ENCODE measurements at places on chromosomes 6 and 20.

DNA sequence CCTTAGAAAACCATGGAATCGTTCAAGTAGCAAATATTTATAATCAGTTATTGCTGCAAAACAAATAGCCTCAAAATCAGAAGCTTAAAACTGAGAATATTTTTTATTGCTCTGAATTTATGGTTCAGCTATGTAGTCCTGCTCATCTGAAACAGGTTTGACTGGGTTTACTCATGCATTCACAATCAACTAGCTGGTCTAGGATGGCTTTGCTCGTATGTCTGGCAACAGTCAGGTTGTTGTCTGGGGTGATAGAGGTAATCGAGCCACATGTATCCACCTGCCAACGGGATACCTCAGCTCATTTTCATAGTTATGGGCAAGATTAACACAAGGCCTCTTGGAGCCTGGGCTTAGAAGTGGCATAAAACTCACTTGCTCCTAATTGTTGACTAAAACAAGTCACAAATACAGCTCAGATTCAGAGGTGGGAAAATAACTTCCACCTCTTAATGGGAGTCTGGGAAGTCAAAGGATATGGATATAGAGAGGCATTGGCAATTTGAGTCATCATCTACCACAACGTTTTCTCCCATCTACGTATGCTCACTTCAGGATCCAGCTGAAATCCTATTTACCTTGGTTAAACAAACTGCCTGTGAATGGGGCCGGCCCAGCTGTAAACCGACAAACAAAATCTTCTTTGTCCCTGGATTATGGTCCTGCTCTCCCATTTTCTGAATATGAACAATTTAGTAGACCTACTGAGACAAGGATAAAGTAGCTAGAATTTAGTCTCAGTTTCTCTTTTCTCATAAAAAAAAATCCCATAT lies 54.5 kb upstream of the TENT5A start:
- no peak for DNase-seq

- no peak for DNase-seq
These were observed 669.4 kb downstream of the DHX35 start for GRCh38 chr20:39631557-39631956.

GRCh38 chr6:43922426-43923375 lies 152.7 kb downstream of the VEGFA start:
- DNase-seq: no peak

GRCh38 chr6:3724451-3725144 lies 26.9 kb downstream of the PXDC1 start:
- DNase-seq: no peak

DNA sequence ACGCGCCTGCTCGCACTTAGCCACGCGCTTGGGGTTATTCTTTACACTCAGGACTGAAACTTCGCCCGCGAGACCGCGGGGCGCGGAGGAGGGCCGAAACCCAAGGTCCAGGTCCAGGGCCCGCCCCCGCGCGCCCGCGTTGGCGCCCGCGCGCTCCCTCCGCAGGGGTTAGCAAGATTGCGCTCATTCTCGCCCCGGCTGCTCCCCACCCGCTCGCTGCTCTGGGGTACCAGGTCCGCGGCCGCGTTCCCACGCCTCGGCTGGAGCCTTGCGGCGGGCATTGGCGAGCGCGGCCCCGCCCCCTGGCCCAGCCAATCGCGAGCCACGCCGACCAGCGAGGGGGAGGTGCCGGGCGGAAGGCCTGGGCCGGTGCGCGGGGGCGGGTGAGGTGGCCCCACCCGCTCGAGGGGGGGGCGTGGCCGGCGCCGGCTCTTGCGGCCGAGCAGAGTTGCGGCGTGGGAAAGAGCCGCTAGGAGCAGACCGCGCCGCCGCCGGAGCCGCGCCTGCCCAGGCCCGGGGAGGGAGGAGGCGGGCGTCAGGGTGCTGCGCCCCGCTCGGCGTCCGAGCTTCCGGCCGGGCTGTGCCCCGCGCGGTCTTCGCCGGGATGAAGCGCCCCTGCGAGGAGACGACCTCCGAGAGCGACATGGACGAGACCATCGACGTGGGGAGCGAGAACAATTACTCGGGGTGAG lies at the start of gene HEY2:
Gene HEY2, plus strand, starts transcription at position 460 of the 692 bp plus-strand sequence. Its CDS starts 145 bp downstream, at position 605.
- DNase-seq: peak; percentile 71

- no peak for DNase-seq
These were observed 12.2 kb downstream of the BAK1 start for GRCh38 chr6:33567836-33568235.

- no peak for DNase-seq
These were observed 92.6 kb downstream of the BFSP1 start for GRCh38 chr20:17438436-17439039.

DNA sequence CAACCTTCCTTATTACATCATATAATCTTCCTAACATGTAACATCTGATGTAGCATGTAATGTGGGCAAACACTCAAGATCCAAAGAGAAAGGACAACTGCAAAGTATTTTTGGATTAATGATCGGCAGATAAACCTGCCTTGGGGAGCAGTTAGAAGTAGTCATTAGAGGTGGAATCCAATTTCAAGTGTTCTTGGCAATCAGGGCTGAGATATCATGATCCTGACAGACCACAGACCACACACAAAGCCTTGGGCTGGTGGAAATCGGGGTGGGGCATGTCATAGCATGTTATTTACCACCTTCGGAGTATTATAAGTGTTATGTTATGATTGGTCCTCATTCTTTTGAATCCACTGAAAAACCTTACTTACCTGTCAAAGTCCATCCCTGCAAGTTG lies 16.3 kb downstream of the NCOA5 start:
- no peak for DNase-seq

- no peak for DNase-seq
These were observed 18.0 kb downstream of the PRPH2 start for GRCh38 chr6:42704251-42704936.

DNA sequence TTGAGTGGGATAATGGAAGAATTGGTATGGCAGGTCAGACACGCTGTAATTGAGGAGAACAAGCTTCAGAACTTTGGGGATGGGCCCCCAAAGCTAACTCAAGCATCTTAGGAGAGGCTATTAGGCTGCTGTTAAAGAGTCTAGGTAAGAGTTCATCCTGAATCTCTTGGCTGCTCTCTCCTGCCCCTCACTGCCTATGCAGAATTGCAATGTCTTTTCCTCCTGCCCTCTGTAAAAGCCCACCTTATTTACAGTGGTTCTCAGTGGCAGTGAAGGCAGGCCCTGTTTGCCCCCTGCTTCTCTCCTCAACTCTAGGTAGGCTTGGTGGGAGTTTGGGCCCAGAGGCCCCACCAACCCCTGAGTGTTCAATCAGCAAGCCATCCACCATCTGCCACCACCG lies 55.0 kb downstream of the LYRM2 start:
- no peak for DNase-seq

DNA sequence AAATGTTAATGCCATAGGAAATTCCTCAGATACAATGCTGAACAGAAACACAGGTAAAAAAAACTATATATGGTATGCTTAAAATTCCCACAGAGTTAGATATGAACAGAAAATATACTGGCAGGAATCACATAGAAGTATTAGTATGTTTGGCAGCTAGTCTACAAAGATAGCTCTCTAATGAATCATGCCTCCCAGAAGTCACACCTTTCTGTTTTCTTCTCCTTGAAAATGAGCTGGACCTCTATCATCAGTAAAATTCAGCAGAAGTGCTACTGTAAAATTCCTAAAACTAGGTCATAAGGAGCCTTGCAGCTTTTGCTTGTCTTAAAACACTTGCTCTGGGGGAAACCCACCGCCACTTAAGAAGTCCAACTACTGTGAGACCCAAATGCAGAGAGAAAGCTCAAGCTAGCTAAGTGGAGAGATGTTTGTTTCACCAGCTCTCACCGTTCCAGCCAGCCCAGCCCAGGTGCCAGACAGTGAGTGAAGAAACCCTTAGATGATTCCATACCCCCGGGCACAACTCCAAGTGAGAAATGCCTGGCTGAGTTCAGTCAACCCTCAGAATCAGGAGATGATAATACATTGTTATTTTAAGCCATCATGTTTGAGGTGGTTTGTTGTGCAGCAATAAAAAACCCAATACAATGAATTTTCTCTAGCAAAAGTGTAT lies 43.0 kb downstream of the TSPYL4 start:
- no peak for DNase-seq

- no peak for DNase-seq
These were observed 26.0 kb downstream of the TBC1D7 start for GRCh38 chr6:13302291-13302690.

- DNase-seq: no peak
These were observed 69.4 kb downstream of the MBOAT1 start for GRCh38 chr6:20142866-20143265.

DNA sequence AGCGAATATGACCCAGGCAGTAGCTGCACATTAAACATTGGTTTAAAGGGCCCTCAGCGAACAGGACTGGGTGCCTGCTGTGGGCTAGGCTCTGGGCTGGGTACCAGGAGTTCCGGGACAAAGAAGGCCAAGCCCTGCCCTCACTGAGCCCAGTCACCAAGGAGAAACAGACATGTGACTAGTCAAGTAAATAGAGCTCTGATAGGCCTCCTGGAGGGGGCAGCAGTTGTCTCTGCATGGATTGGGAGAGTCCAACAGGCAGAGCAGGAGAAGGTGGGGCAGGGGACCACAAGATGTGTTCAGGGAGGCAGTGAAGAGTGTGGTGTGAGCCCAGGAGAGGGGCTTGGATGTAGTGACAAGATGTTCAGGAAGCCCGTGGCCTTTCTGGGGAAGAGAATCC lies 3.1 kb downstream of the HM13 start:
- no peak for DNase-seq

- no peak for DNase-seq
These were observed 246.7 kb downstream of the MAFB start for GRCh38 chr20:40442181-40442963.

Measured in stimulated activated CD4-positive, alpha-beta T cell treated with anti-CD3 and anti-CD28 coated beads, TNF-alpha, amount 100 ng/mL, for 1 hour (primary cell).